ENCODE measurements at places on chromosomes 7 and 10.

GRCh38 chr7:93720106-93720505, 145.6 kb upstream of the CALCR start:
- no peak for DNase-seq

- peak; percentile 28 for DNase-seq
These were observed 67.7 kb downstream of the GPAM start for GRCh38 chr10:112115781-112116385.

DNA sequence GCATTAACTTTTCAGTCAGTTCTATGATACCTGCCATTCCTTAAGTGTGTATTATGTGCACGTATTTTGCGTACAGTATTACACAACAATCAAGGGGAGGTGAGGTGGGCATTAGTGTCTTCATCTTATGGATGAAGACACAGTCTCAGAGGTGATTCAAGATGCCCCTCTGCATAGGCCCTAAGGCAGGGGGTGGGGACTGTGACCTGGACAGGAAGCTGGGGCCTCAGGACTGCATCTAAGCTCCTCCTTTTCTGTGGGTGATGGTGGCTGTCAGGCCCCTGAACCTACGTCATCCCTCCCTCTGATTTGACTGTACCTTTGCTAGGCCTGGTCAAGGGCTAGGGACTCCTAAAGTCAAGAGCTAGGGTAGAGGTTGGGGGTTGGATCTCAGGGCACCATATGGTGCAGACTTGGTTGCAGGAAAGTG, 38.9 kb downstream of the HK1 start:
- no peak for DNase-seq

DNA sequence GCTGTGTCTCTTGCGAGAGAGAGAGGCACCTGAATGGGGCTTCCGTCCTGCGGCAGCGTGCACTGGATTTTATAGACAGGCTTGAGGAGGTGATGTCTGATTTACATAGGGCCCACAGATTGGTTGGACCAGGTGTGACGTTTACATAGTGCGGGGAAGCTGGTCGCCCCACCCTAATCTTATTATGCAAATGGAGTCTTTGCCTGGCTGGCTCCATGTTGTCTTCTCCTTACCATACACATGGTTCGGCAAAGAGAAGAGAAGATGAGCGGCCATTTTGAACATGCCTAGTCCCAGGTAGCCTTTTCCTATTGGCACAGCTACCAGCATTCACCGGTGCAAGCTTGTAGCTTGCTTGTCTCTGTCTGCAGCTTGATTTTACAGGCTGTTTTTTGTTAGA, 238.5 kb upstream of the GALNT17 start:
- DNase-seq, result no peak

GRCh38 chr7:47743965-47744591, 162.2 kb upstream of the TNS3 start:
- no peak for DNase-seq

- peak; percentile 63 for DNase-seq
These were observed 10.4 kb downstream of the CHST3 start for GRCh38 chr10:71974489-71975021.

DNA sequence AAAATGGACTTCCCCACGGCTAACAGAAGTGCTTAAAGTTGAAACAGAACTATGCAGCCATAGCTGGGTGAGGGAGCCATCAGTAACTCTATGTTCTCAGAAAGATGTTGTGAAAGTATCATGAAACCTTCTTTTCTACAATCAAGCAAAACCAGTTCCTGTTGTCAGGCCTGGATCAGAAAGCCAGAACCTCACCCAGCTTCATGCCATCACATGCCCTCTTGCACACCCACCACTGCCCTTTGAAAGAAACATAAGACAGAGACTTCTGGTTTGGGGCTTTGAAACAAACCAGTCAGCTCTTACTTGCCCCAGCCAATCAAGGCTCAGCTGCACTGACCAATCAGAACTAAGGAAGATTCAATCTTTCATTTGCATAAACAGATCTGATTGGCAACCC, 230.8 kb upstream of the FERD3L start:
- no peak for DNase-seq

GRCh38 chr10:37975401-37975991, 951 bp downstream of the ZNF25 start:
- DNase-seq, result no peak

- no peak for DNase-seq
These were observed 88.1 kb downstream of the GSAP start for GRCh38 chr7:77327932-77328628.

- no peak for DNase-seq
These were observed 36.4 kb upstream of the DNAJB6 start for GRCh38 chr7:157300369-157300825.

DNA sequence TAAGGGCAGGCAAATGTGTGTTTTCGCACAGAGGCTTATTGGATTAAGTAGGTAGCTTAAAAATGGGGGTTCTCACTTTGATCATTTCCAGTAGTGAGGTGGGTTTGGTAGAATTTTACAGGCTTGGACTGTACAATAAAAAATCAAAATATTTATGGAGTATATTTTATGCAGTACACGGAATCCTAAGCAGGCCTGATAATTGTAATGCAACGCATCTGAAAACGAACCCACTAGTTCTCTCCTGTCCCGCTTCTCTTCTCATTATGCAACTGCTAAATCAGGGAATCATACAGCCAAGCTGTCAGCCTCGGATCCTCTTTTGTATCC, 377 bp upstream of the POLR1F start:
- no peak for DNase-seq

DNA sequence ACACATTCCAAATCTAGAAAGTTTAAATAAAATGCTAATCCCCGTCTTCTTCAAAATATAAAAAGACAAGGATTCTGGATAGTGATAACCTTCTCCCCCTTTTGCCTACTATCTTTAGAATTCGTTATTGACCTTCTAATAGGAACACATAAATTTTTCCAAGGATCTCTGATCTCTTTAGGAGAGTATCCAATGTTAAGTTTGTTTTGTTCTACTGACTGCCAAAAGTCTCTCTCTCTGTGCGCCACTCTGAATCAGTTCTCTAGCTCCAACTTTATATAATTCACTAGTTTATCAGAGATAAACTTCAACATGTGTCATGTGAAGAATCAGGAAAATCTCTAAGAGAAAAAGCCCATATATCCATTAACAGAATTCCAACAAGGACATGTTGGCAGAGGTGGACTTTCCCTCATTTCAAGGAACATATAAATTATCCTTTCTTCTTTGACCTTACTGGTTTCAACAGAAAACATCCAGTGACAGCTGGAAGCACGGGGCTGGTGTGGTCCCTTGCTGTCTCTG, 615.6 kb downstream of the KCNMA1 start:
- DNase-seq, result no peak

GRCh38 chr10:102869258-102870198, at the start of gene AS3MT:
TSS of gene AS3MT (plus strand) at chr10:102869470. CDS start at chr10:102869593, 123 bp downstream.
- peak; percentile 31 for DNase-seq

DNA sequence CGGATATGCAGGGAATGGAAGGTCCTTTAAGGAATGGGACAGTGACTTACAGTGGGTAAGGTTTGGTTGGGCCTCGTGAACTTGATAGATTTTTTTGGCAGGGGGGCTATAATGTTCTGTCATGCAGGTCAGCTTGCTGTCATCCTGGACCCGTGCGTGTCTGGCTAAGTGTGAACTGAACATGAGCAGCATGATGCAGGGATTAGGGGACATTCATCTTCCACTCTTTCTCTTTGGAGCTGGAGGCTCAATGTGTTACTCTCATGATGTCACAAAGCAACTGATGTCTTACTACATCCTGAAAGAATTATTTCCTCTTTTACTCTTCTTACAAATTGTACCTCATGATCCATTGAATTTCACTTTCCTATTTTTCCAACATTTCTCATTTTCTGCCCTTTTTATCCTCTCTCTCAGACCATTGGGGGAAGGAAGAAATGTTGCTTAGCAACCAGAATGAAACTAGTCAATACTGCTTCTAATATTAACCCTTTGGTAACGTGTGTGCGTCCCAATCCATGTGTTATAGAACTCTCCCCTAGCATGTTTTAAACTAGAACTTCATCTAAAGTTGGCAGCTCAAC, 549.1 kb downstream of the LRMDA start:
- DNase-seq, result no peak

DNA sequence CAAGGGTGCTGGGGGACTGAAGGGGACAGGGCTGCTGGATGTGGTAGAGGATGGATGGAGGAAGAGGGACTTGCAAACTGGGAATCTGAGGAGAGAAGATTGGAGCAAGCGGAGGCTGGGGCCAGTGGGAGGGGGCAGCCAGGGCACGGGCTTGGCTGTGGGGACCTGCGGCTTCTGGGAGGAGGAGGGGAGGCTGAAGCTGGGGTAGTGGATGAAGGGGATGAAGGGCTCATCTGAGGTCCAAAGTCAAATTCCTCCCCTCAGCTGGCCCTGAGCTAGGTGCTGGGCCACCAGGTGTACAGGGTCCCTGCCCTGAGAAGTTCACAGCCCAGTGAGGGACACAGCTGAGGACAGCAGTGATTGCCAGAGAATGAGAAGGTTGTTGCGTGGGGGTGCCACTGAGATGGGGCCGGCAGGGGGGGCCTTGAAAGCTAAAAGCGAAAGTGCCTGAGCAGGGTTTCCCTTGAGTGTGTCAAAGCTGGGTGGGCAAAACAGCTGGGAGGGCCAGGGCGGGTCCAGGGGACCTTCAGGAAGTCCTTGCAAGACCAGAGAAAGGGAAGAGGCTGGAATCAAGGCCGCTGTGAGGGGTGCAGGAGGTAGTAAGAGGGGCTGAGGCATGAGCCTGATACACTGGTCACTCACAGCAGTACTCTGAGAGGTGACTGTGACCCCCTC, 75.2 kb downstream of the MYL10 start:
- DNase-seq, result no peak

DNA sequence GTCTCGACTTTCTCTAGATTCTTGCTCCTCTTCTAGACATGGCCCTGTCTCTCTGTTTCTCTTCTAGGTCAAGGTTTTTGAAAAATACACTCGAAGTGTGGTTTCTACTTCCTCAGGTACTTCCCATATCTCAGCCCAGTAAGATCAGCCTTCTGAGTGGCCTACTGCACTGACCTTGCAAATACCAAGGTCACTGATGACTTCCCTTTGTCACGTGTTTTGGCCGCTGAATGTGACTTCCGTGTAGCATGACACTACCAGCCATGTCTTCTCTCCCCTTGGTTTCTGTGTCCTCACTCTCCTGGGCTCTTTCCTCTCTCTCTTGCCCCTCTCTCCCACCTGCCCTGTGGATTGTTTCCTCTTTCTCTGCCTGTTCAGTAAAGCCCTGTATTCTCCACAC, 7.9 kb upstream of the WIPF3 start:
- no peak for DNase-seq

GRCh38 chr7:16350634-16351033, 70.7 kb downstream of the CRPPA start:
- no peak for DNase-seq

DNA sequence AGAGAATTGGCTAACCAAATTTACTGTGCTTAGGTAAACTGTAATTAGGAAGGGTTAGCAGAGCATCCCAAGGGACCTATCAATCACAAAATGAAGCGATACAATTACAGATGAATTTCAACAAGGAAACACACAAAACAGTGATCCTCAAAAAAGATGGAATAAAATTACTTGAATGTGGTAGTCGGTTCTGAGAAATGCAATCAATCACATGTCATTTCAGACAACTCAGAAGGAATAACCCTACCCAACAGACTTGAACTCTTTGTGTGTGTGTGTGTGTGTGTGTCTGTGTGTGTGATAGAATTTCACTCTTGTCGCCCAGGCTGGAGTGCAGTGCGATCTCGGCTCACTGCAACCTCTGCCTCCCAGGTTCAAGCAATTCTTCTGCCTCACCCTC, 43.5 kb downstream of the ST8SIA6 start:
- DNase-seq, result no peak

DNA sequence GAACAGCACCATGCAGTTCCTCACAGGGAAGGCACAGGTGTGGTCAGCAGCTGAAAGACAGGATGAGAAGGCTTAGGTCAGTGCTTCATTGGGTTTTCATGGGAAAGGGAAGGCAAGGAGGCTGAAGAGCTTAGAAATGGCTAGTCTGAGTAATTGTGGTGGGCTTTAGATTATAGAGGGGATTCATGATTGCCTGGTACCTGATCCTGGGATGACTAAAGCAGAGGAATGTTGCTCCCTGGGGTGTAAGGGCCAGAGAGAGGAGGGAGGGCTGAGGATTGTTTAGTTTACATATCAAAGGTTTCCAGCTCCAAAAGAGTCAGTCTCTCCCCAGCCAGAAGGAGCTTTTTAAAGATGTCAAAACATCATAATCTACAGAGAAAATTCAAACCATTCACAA, 396.3 kb upstream of the POM121L12 start:
- DNase-seq, result no peak

- DNase-seq, result no peak
These were observed 673.1 kb downstream of the TNS3 start for GRCh38 chr7:46908770-46909169.

GRCh38 chr10:131833446-131834080, 67.2 kb upstream of the PPP2R2D start:
- no peak for DNase-seq

- DNase-seq, result no peak
These were observed 291.5 kb downstream of the SDK1 start for GRCh38 chr7:3592401-3593134.

- no peak for DNase-seq
These were observed 163.2 kb downstream of the NOC3L start for GRCh38 chr10:94199565-94199964.

DNA sequence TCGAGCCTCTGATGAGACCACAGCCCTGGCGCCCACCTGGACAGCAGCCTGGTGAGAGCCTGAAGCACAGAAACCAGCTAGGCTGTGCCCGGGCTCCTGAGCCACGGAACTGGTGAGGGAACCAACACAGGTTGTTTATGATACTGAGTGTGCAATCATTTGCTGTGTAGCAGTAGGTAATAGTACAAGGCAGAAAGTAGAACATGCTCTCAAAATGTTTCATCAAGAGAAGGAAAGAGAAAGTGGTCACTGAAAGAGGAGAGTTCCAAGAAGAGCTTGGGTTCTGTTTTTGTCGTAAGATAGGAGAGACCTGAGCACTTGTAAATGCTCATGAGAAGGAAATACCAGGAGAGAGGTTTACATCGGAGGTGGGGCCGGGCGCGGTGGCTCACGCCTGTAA, 208.2 kb downstream of the FAM107B start:
- DNase-seq, result no peak

- DNase-seq, result no peak
These were observed 57.3 kb downstream of the CHCHD3 start for GRCh38 chr7:133024596-133024995.

GRCh38 chr7:31114593-31115343, 62.7 kb downstream of the ADCYAP1R1 start:
- no peak for DNase-seq

- DNase-seq, result no peak
These were observed 9.7 kb upstream of the GARS1 start for GRCh38 chr7:30584965-30585364.

GRCh38 chr10:62726638-62727037, 77.9 kb upstream of the ADO start:
- DNase-seq, result no peak

- no peak for DNase-seq
These were observed 223.2 kb downstream of the CCSER2 start for GRCh38 chr10:84551437-84552120.

Measured in activated T-cell treated with anti-CD3 and anti-CD28 coated beads for 48 hours (primary cell).